ENCODE measurements at places on chromosomes 6 and 20.

DNA sequence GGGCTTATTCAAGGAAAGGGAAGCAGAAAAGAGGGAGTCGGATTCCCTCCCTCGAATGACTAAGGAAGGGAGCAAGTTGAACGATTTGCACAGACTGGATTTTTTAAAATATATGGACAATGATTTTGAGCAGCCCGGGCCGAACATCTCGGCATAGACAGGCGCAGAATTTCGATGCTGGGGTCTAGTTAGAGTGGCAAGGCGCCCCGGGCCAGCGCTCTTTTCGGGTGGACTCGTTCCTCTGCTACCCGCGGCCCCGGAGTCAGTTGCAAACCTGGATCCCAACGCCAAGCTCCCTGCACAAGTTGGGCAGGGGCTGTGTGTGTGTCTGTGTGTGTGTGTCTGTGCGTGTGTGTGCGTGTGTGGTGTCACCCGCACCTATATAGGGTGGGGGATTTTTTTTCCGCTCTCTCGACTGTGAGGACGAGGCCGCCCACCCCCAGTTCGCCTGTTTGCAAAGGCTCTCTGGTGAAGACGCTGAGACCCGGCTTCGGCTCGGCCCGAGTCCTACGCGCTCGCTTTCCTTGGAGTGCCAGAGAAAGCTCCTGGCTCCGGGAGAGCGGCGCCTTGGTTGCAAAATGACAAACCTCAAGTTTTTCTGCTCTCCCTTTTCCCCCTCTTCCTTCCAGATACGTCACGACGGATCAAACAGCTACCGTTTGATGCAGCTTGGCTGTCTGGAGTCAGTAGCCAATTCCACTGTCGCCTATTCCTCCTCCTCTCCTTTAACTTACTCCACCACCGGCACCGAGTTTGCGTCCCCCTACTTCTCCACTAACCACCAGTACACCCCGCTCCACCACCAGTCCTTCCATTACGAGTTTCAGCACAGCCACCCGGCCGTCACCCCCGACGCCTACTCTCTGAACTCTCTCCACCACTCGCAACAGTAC is 1.4 kb downstream of the TFAP2D start:
- no peak for DNase-seq

- DNase-seq: no peak
Observed at GRCh38 chr6:11368264-11368663, 135.8 kb upstream of the NEDD9 start.

- DNase-seq: no peak
Observed at GRCh38 chr6:71187141-71187540, 101.5 kb upstream of the OGFRL1 start.

- no peak for DNase-seq
Observed at GRCh38 chr6:39251406-39251805, 22.1 kb upstream of the KCNK5 start.

Measured in activated CD4-positive, alpha-beta memory T cell treated with anti-CD3 and anti-CD28 coated beads, Interleukin-2, amount 10 ng/mL, durations not matched to agents 7 days and 5 days (primary cell).